ENCODE measurements at places on chromosomes 11 and 22.
A peak's percentile ranks its signal among the peaks of the same experiment; 100 is the strongest.

DNA sequence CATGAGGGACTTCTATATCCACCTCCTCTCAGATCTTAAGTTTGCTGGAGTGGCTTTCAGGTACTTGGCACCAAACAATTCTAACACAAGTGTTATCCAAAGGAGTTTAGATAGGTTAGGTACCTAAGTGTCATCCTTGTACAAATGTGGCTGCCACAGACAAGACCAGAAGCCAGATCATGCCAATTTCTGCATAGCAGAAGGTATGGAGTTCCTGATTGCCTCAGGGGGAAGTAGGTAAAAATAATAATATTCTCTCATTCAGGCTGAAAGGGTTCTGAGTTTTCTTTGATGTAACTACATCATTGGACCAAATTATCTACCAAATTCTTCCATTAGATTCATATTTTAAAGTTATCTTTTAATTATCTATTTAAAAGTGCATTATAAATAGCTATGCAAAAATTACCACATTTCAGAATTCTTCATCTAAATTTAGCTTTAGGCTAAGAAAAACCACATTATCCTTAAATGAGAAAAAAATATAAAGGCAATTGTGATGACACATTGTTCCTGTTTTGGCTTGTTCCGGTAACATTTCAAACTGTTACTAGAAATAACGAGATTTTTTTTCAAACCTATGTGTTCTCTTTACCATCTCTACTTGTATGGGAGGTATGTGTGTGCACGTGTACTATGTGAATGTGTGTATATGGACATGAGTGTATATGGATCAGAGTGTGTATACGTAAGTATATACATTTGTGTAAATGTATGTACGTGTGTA is 66.2 kb upstream of the POU2AF2 start:
- DNase-seq, result peak; percentile 50

DNA sequence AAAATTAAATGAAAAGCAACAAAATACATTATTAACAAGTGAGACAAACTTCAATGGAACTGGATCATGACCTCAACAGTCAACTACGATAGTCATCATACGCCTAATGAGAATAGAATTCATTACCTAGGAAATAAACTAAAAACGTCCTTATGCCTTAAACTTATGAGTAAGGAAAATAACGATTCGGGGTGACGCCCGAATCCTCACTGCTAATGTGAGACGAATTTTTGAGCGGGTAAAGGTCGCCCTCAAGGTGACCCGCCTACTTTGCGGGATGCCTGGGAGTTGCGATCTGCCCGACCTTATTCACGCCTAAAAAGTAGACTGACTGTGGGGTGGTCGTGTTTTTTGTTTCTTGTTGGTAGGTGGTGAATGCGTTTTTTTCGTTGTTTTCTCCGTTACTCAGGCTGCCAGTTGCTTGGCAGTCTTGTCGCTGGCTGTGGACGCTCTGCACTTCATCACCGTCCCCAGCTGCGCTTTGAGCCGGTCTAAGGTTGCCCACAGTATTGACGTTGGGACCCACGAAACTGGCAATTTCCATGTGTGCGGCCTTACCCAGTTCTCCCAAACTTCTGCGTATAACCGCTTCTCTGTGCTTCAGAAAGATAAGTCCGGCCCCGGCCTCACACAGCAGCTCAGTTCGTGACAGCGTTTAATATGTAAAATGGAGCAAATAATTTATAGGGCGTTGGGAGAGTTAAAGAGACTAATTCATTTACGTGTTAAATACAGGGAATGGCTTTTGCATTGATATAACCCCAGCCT is 593 bp upstream of the POLDIP3 start:
- peak; percentile 97 for DNase-seq

DNA sequence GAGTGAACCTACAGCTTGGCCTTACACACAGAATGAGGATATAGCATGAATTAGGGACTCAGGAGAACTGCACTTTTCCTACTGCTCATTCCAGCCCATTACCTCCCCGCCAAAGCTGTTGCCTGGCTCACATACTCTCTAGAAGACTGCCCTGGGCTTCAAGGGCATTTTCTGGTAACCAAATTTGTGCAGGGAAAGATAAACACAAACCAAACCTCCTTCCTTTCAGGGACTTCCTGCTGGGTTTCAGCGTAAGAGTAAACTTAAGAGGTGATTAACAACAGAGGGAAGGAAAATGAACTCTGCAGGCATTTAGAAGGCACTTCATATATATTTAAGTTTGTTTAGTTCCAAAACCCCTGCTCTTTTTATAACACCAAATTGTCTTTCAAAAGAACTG is 194.9 kb downstream of the SWAP70 start:
- DNase-seq, result no peak

- no peak for DNase-seq
Measured at GRCh38 chr11:116792144-116792868, 627 bp upstream of the APOA5 start.

DNA sequence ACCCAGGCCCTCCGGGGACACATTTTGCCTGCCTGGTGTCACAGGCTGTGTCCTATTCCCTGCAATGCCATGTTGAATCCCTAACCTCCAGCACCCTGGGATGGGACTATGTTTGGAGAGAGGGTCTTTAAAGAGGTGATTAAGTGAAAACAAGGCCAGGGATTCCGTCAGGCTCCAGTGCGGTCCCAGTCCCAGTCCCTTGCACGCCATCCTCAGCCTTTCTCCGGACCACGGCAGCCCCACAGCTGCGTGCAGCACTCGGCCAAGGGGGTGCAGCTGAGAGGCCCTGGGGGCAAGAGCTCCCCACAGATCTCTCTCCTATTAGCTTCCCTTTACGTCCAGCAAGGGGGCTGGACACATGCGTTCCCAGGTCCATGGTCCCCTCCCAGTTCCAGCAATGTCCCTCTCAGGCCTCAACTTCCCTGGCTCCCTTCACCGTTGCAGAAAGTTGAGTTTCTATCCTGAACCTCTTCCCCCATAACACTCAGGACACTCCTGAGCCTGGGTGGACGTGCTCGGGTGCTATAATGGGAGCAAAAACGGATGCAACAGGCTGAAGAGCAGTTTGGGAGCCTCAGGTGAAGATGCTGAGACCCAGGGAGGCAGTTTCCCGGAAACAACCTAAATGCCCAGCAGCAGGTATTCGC is 1422.7 kb downstream of the BRD1 start:
- DNase-seq, result no peak

All from Kasumi-1 (cell line).